ENCODE measurements at places on chromosomes 5 and 9.

GRCh38 chr9:108654566-108654965, 201.2 kb downstream of the ACTL7B start:
- peak; percentile 42 for DNase-seq

GRCh38 chr9:12748016-12748415, 26.8 kb upstream of the LURAP1L start:
- peak; percentile 47 for DNase-seq

DNA sequence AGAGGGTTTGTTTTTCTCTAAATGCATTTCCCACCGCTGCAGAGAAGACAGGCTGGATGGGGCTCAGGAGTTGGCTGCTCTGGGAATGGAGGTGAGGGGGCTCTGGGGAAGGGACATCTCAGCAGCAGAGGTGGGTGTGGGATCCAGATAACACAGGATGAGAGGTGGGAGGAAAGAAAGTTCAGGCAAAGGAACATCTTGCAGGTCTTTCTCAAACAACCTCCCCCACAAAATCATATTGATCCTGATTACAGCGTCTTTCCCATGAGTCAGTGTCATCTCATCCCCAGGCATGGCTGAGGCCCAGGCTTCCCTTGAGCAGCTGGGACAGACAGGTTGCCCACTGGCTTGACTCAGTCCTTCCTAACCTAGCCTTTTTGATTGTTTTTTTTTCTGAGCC, 11.3 kb upstream of the ACSL6 start:
- DNase-seq, result no peak

- no peak for DNase-seq
Observed at GRCh38 chr9:129511285-129511900, 109.5 kb downstream of the C9orf50 start.

- peak; percentile 6 for DNase-seq
Observed at GRCh38 chr9:114511978-114512874, 7.0 kb upstream of the WHRN start.

GRCh38 chr5:39533749-39534148, 109.0 kb upstream of the DAB2 start:
- DNase-seq, result no peak

GRCh38 chr5:40649463-40650030, 30.2 kb upstream of the PTGER4 start:
- DNase-seq, result no peak

GRCh38 chr5:120545951-120546350, 81.9 kb downstream of the PRR16 start:
- peak; percentile 50 for DNase-seq

GRCh38 chr9:113675475-113675941, 200.6 kb upstream of the ZNF618 start:
- peak; percentile 98 for DNase-seq

DNA sequence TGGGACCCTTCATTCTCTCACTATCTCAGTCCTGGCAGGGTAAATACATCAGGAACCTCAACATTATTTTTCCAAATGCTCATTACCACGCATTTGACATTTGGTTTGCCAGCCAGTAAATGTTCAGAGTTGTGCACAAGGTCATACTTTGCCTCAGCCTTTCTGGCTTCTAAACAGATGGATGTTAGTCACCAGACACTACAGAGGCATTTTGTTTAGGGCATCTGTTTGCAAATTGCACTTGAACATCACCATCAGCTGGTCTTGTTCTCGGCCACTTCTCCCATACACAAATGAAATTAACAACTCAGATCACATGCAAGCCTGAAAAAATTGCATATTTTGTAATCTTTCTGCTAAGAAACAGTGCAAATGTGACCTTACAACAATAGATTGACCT, 75.0 kb upstream of the SLC1A1 start:
- peak; percentile 38 for DNase-seq

GRCh38 chr5:6632324-6632887, 438 bp downstream of the NSUN2 start:
- DNase-seq, result peak; percentile 31

DNA sequence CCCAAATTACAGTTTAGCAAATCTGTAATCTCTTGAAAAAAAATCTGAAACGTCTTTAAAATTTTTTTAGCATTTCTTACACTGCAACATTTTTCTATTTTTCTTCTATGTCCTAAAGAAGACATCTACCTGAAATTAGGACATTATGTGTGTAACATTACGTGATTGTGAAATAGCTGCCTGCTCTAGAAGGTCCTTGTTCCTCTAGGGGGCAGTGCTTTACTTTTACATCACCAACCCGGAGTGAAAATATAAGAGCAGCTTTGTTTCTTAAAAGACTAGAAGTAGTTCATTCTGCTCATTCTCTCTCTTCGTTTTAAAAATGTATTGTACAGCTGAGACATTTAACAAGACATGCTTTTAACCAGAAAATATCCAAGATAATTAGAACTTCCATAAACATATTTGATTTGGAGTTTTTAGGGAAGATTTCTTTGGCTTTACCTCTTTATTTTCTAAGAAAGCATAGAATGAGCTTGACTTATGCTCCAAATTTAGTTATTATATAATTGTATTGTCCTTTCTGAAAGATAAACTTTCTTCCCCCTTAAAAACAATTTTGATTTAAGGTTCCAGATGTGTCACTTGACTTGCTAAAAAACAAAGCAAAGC, 48.1 kb upstream of the RIOK2 start:
- DNase-seq, result peak; percentile 83

DNA sequence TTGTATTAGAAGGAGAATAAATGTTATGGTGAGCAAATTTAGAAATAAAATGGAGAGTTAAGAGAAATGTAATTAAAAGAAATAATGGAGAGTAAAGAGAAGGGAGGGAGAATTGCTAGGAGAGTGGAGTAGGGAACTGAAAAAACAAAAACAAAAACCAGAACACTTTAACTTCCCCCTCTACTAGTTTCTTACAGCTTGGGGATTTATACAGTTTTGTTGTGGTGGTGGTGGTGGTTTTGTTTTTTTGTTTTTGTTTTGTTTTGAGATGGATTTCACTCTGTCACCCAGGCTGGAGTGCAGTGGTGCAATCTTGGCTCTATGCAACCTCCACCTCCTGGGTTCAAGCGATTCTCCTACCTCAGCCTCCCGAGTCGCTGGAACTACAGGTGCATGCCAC, 322.4 kb downstream of the TMEM167A start:
- DNase-seq, result no peak

DNA sequence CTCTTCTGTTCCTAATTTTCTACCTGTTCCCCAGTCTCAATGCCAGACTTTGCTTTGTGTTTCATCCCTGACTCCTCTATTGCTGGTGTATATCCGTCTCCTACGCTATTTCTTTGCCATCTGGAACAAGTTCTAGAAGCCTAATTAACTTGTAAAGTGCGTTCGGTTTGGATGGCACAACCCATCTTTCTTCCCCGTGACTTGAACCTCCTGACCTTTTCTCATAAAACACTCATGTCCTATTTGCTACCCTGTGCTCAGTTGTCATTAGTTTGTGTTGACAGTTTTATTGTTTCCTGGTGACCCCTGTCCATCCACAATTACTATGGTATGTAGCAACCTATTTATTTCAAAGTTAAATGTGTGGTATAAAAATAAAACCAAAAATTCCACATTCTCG, 323.5 kb downstream of the TLE4 start:
- no peak for DNase-seq

GRCh38 chr9:89748021-89748670, 143.3 kb downstream of the GADD45G start:
- no peak for DNase-seq

DNA sequence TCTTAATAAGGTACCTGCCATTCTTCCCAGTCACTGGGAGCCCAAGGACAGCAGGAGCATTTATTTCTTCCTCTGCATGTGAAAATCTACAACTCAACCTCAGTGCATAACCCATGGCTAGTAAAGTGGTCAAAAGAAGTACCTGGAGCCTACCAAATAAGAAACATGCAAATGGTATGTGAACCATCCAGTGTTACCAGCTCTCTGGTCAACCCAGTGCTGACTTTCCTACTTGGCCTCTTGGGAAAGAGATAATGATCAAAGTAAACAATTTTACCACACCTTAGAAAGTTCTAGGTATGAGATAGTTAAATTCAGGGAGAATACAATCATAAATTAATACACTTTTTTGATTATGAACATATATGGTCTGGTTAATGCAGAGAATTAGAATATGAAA, 325.6 kb downstream of the ENC1 start:
- no peak for DNase-seq

DNA sequence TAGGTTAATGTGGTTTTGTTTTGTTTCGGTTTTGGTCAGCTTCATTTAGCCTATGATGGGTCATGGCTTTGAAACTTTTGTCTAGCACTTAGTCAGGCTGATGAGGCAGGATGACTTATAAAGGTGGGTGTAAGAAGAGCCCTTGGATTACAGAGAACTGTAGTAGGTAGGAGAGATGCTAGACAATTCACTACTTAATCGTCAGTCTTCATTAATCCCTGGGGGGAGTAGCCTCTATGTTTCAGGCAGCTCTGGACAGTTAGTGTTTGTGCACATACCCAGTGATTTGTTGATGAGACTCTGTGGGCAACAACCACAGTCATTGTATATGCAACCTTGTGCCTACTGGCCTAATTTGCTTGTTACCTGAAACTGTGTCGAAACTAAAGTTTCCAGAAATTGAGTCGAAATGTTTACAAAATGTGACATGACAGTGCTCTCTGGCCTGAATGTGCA, 113.3 kb downstream of the MTREX start:
- DNase-seq, result peak; percentile 31

DNA sequence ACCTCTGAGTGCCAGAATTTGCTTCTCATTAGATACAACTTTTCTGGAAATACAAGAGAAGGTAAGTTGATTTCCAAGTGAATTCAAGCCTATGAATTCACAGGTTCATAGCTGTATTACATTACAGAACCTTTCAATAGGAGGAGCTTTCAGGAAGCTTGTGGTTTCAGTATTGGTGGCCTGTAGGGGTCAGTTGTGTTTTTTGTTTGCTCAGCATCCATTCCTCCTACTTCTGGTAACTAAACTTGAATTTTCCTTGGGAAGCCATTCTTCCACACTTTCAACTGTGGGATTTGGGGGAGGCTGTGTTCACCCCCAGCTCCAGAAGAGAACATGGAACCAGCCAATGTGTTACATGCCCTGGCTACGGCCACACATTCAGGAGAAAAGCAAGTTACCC, 5.6 kb upstream of the CYSTM1 start:
- DNase-seq, result no peak

- DNase-seq, result peak; percentile 37
Observed at GRCh38 chr5:14669975-14670374, 5.5 kb downstream of the OTULIN start.

GRCh38 chr5:7628248-7628647, 222.7 kb downstream of the CFAP90 start:
- no peak for DNase-seq

DNA sequence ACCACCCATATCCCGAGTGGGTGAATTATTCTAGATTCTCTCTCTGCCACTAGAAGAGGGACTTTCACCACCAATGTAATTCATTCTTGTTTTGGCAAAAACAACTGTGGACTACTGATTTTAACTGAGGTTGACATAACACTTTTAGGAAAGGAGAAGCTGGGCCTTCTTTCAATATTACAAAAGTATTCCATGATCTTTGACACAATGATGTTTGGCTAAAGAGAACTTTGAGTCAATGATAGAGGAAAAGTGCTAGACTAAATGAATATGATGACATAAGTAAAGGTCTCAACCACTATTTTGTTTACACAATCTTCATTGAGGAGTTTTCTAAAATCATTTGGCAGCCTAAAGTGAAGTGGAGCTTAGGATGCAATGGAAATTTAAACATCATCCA, 336.9 kb upstream of the PDE4D start:
- DNase-seq, result no peak

GRCh38 chr5:169174923-169175322, 126.0 kb downstream of the SLIT3 start:
- no peak for DNase-seq

- no peak for DNase-seq
Observed at GRCh38 chr5:861442-862366, 10.9 kb upstream of the ZDHHC11 start.

GRCh38 chr5:179223961-179224360, 121.3 kb downstream of the ADAMTS2 start:
- DNase-seq, result no peak

Measured in AG10803 (cell line).